Stimulated activated CD8-positive, alpha-beta memory T cell treated with anti-CD3 and anti-CD28 coated beads, Interleukin-15, amount 100 ng/mL, for 1 hour (primary cell): ENCODE measurements at places on chromosomes 7 and 10.

- no peak for DNase-seq
Observed at GRCh38 chr7:73395538-73396503, 37.8 kb upstream of the FZD9 start.

DNA sequence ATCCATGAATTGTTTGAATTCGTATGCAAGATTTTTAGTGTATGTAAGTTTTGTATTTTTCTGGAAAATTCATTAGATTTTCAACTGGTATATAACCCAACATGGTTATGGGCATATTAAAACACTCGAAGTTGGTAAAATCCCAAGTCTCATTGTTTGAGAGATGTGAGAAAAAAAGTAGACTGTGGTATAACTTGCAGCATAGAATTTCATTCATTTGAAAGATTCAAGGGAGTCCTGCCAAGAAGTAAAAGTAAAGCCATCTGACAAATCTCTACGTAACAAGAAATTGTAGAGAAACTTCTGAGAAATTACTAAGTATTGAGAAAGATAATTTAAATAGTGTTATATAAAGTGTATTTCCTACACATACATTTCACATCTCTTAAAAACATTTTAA is 40.2 kb downstream of the SEMA3E start:
- DNase-seq: no peak

GRCh38 chr7:70618020-70618551 is 513.9 kb upstream of the GALNT17 start:
- DNase-seq: no peak

GRCh38 chr7:38594949-38595348 is 36.2 kb downstream of the AMPH start:
- no peak for DNase-seq

DNA sequence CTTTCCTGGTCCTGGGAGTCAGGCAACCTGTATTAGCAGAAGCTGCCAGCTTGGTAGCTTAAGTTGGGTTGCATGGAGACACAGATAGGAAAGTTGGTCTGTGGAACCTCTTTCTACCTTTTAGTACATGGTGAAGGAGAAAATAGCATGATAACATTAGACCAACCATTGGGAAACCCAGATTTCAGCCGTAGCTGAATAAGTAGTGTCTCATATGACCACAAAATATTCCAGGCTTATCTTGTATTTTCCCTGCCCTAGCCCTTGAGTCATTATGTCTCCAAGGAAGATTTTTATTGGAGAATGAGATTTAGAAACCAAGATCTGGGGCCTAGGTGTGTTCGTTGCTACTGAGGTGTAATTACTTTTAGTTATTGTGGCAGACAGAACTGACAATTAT is 67.2 kb downstream of the CCSER2 start:
- DNase-seq: no peak

- no peak for DNase-seq
Observed at GRCh38 chr7:36661135-36661840, 63.0 kb downstream of the AOAH start.

- DNase-seq: no peak
Observed at GRCh38 chr10:30383356-30383755, 34.3 kb upstream of the MTPAP start.

DNA sequence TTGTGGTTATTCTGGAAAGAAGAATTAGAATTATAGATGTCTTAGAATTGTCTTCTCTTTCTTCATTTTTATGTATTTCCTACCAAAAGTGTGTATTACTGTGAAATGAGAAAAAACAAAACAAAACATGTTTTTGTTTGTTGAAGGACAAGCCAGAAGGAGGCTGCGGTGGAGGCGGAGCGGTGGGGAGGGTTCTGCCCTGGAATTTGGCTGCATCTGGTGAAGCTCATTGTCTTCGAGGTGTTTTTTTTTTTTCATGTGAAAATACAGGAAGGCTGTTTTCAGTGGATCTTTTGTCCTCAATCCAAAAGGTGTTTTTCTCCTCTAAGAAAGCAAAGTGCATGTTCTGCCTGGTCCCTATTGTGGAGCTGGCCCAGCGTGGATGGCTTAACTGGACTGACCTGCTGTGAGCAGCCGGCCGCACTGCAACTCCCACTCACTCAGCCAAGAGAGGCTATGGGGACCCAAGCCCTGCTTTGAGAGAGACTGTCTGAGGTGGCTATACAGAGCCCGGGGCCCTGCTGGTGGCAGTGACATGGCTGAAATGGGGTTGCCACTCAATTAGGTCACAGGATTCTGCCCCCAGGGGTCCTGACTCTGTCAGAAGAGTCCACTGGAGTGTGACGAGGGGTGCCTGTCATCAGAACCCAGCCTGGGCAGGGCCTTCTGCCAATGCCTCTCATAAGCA is 184.9 kb upstream of the MKI67 start:
- DNase-seq: no peak

DNA sequence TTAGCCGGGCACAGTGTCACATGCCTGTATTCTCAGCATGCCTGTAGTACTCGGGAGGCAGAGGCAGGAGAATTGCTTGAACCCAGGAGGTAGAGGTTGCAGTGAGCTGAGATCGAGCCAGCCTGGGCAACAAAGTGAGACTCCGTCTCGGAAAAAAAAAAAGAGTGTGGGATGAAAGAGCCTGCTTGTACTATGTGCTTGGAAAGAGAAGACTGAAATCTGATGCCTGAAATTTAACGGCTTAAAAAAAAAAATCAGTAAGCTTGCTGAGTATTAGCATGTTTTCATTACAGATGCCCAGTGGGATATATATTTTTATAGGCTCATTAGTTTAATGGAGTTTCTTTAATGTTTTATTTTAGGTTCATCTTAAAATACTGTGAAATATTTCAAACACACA is 4.2 kb downstream of the NT5C2 start:
- DNase-seq: no peak

DNA sequence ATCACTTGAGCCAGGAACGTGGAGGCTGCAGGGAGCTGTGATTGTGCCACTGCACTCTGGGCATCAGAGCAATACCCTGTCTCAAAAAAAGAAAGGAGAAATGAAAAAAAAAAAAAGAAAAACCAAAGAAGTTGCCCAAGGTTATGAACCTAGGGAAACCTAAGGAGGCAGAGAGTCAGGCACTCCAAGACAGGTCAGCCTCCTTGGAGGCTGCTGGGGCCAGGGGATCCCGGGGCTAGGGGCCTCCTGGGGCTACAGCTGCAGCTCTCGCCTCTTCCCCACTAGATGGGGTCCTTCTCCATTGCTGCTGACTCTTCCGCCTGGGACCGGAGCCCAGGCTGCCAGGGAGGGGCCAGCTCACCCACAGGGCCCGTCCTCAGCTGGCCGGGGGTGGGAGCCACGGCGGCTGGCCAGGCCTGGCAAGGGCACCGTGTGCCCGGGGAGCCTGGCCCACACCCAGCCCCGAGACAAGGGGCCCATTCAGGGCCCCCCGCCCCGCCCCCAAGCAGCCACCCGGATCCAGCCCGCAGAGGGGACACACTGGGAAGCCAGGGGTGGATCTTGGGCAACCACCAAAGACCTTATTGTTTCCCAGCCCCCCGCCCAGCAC is 1.7 kb upstream of the SPACDR start:
- DNase-seq: no peak

DNA sequence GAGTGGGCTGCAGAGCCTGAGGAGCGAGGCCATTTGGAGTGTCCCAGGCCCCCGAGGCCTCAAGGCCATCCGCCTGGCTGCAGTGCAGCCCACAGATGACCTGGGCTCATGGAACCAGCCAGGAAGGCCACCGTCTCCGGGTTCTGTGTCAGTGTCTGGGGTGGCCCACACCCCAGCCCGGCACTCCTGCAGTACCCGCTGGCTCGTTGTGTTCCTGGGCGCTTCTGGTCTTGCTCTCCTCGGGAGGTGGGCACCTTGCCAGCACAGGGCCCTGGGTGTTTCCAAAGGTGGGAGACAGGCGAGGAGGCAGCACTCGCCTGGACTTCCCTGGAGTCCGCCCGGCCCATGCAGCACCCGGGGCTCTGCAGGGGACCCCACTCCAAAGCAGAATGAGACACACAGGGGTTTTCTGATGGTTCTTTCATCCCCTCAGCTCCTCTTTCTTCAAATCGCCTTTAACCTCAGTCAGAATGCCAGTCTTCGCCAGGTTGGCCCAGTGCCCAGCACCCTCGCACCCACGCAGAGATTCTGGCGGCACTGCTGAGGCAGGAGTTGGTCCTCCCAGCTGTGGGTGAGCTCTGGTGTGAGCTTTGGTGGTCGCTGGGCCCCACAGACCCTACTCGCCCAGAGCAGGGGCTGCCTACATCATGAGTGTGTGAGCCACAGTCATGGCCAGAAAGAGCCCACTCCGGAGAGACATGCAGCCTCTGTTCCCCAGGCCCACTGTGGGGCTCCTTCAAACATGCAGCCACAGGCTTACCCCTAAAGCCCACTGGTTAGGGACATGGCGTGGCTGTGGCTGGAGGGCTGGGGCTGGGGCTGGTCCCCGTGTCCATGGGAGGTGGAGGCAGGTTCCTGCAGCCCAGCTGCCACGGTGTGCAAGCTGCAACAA is 155.7 kb downstream of the EBF3 start:
- no peak for DNase-seq

DNA sequence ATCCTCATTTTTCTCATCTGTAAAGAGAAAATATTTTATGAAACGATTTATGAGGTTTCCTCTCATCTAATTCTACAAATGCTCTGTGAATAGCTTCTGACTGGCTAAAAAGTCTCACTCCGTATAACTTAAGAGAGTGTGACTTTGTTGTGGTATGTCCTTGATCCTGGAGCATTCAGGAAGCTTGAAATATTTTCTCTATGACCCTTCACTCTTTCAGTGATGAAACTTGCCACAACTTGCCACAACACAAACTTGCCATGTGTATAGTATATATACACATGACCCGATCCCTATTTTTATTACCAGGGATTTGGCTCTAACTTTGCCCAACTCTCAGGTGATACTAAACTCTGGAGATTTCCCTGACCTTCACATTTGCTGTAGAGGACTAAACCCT is 74.1 kb downstream of the TES start:
- DNase-seq: no peak

DNA sequence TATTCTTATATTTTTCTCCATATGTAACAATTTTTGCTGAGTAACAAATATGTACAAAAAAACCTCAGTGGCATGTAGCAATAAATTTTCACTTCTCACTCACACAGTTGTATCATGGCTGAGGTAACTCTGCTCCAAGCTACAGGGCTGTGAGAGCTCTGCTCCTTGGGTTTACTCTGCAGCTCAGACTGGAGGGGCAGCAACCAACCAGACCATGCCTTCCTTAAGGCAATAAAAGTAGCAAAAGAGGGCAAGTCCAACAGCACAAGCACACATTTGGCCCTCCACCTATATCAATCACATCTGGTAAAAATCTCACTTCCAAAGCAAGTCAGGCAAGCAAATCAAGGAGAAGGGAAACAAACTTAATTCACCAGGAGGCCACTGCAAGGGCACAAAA is 102.9 kb downstream of the CRPPA start:
- DNase-seq: no peak

- no peak for DNase-seq
Observed at GRCh38 chr7:144987686-144988085, 151.8 kb upstream of the TPK1 start.

DNA sequence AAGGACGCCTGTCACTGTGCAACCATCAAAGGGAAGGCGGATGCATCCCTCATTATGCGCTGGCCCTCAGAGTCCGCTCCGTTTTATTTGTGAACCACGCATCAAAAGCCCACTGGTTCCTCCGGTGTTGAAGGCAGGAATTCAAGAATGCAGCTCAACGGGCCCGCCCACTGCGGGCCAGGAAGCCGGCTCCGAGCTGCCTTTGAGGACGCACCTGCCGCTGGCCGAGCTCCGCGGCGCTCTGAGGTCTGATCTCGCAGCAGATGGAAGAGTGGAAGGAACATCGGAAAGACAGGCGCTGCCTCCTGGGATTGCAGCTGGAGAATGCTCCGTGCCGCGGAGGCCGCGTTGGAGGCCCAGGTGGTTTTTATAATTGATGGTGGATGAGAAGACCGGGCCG is 56.9 kb upstream of the ADGRA1 start:
- DNase-seq: no peak

DNA sequence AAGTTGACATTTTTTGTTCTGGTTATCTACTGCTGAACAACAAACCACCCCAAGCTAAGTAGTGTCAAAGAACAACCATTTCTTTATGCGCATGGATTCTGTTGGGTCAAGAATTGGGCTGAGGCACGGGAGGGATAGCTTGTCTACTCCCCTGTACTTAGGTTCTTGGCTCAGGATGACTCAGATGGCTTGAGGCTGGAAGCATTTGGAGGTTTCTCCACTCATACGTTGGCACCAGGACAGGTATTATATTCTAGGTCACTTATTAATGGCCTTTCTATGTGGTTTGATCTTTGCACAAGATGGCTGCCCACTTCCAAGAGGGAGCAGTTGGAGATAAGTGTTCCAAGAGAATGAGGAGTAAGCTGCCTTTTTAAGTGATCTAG is 11.8 kb upstream of the TFAM start:
- no peak for DNase-seq

DNA sequence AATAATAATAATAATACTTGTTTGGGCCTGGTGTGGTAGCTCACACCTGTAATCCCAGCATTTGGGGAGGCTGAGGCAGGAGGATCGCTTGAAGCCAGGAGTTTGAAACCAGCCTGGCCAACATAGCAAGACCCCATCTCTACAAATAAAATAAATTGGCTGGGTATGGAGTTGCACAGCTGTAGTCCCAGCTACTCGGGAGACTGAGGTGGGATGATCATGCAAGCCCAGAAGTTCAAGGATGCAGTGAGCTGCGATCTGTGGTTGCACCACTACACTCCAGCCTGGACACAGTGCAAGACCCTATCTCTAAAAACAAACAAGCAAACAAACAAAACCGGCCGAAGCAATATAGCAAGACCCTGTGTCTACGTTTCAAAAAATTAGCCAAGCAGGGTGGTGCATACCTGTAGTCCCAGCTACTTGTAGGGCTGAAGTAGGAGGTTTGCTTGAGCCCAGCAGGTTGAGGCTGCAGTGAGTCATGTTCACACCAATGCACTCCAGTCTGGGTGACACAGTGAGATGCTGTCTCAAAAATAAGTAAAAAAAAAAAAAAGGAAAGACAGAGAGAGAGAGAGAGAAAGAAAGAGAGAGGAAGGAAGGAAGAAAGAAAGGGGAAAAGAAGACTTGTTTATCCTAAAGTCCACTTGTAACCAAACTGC is 85.6 kb upstream of the KDM7A start:
- no peak for DNase-seq

GRCh38 chr7:135175931-135176330 is 5.4 kb upstream of the CYREN start:
- no peak for DNase-seq

GRCh38 chr10:74238031-74238431 is 87.0 kb downstream of the ADK start:
- DNase-seq: no peak

- no peak for DNase-seq
Observed at GRCh38 chr7:108257954-108258353, 127.8 kb upstream of the LAMB4 start.

DNA sequence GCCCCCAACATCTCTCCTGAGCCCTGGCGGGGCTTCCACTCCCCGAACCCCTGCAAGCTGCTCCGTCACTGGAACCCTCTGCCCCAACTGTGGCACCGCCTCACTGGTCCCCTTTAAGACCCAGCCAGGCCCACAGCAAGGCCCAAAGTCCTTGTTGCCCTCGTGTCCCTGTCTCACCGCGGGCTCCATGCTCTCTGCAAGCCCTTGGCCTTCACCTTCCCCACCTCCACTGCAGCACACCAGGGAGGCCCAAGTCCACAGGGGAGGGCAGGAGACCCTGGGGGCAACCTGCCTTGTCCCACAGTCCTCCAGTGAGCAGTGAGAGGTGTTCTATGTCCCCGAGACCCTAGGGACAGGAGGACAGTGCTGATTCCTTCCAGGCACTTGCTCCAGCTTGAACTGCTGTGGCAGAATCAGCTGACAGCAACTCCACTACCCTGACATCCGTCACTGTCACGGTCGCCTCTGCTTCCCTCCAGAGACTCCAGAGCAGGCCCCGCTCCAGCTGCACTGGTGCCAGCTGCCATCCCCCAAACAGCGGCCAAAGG is 105.3 kb downstream of the CYTH3 start:
- DNase-seq: no peak
